ENCODE measurements at places on chromosomes 3 and 15.

DNA sequence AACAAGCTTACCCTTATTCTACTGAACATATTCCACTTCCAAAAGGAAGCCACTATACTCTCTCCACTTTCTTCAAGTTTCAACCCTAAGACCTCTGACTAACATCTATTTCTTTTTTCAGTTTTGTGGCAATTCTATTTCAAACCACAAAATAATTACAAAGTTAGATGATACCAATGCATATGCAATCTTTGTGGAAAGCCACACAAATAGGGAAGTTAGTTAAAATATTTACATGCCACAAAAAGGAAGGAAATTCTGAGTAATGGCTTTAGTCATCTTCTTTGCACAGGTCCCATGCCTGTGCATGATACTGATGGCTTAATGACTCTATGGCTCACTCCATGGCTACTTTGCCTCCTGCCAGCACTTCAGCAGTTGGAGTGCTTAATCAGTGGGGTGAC is 57.0 kb upstream of the MCTP2 start:
- DNase-seq = no peak

GRCh38 chr3:170643831-170644230 is 58.0 kb upstream of the SLC7A14 start:
- DNase-seq = no peak

- no peak for DNase-seq
These were observed 137.3 kb upstream of the UBE2E1 start for GRCh38 chr3:23668430-23668904.

DNA sequence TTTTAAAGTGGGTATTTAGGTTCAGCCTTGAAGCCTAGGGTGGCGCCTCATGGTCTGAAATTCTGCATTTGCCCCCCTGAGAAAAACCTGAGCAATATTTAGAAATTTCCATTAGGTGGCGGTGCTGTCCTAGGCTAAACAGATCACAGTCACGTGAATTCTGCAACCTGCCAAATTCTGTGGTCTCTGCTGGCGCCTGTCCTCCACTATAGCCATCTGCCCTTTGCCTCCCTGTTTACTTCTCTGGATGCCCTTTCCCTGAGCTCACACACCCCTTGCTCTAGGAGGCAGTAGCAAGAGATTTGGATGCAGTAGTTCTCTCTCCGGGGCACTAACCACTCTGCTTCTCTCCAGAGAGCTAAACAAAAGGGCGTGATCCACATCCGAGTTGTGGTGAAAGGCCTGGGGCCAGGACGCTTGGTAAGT is 9.1 kb downstream of the MRPS11 start:
- no peak for DNase-seq

- DNase-seq = no peak
These were observed 100.9 kb upstream of the TLE3 start for GRCh38 chr15:70198441-70199123.

DNA sequence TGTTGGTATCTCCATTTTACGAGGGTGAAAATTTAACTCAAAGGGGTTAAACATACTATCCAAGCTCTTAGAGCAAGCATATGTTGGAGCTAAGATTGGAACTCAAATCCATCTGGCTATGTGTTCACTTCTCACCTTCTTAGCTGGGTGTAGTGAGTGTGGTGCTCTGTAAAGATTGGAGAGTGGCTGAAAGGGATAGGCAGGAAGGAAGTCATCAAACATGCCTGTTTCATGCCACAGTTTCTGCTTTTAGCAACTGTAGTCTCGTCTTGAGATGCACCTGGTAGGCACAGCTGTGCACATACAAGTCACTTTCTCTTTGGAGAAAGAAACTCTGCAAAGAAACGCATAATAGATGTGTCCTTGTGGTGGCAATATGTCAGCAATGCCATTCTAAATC is 189.1 kb upstream of the MDFIC2 start:
- no peak for DNase-seq

GRCh38 chr3:197714251-197714650 is 22.5 kb downstream of the RUBCN start:
- no peak for DNase-seq

GRCh38 chr3:33989229-33989628 is 190.8 kb downstream of the PDCD6IP start:
- DNase-seq = no peak

DNA sequence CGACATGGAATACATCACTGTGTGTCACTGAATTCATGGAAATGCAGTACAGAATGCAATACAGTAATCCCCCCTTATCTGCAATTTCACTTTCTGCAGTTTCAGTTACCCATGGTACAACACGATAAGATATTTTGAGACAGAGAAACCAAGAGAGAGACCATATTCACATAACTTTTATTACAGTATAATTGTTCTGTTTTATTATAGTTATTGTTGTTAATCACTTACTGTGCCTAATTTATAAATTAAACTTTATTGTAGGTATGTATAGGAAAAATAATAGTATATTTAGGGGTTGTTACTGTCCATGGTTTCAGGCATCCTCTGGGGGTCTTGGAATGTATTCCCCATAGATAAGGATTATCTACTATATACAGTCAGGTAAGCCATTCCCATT is 61.8 kb downstream of the MBNL1 start:
- DNase-seq = no peak

- DNase-seq = no peak
These were observed 36.6 kb downstream of the BUB1B start for GRCh38 chr15:40197434-40197833.

DNA sequence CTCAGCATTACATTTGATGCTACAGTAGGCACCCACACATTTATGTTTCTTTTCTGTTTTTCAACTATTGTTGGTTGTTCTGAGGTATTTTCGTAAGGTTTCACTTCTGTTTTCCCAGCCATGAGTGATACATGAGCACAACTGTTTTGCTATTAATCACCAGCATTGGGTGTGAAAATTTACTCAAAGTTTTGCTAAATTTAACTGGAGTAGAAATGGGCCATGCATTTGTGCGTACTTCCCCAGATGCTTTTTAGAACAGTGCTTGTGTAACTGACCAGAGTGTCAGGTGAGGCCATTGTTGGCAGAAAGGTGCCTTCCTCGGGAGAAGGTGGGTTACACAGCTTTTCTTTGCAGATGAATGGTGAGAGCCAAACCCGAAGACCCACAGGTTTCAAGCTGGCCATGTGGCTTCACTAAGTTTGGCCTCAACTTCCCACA is 70.4 kb downstream of the ST6GAL1 start:
- no peak for DNase-seq

GRCh38 chr3:98843266-98843959 is 58.1 kb downstream of the DCBLD2 start:
- DNase-seq = no peak

GRCh38 chr3:122318620-122319019 is 6.4 kb upstream of the CSTA start:
- no peak for DNase-seq

- DNase-seq = no peak
These were observed 41.0 kb downstream of the DGKG start for GRCh38 chr3:186320862-186321568.

GRCh38 chr3:71442652-71443042 is 140.9 kb downstream of the FOXP1 start:
- DNase-seq = no peak

GRCh38 chr3:13042127-13042701 is 31.0 kb downstream of the IQSEC1 start:
- DNase-seq = no peak

DNA sequence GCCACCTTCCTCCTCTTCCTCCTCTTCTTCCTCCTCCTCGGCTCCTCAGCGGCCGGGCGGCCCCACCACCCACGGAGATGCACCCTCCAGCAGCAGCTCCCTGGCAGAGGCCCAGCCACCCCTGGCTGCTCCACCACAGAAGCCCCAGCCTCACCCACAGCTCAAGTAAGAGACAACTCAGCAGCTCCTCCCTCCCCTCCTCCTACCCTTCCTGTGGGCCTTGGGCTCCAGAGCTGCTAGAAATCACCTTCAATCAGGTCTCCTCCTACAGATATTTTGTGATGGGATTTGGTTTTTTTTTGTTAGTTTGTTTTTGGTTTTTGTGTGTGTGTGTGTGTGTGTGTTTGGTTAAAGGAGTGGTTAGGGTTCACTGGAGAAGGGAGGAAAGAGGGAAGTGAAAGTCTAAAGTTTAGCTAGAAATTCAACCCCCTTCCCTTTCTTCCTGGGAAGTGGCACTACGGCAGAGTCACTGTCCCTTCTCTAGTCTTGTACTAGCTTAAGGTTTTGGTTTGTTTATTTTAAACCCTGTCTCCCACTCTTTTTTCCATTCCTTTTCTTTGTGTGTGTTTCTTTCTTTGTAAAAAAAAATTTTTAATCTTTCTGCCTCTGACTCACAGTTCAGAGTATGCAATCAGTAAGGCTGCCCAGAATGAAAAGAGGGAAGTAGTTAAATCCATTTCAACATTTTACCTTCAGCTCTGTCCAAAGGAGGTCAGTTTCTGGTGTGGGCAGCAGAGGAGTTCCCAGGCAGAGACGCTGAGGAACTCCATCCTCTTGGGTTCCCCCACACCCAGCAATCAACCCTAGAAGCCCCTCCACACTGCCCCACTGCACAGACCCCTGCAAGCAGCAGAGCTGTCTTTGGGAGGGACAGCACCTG is 29.0 kb upstream of the TIMP4 start:
- DNase-seq = no peak

GRCh38 chr15:72237029-72237852 is 6.3 kb upstream of the PKM start:
- no peak for DNase-seq

GRCh38 chr15:95715116-95715903 is 615.2 kb upstream of the NR2F2 start:
- no peak for DNase-seq

GRCh38 chr15:71532994-71533393 is 277.4 kb upstream of the NR2E3 start:
- no peak for DNase-seq

GRCh38 chr3:67109651-67110204 is 111.6 kb downstream of the KBTBD8 start:
- DNase-seq = no peak

DNA sequence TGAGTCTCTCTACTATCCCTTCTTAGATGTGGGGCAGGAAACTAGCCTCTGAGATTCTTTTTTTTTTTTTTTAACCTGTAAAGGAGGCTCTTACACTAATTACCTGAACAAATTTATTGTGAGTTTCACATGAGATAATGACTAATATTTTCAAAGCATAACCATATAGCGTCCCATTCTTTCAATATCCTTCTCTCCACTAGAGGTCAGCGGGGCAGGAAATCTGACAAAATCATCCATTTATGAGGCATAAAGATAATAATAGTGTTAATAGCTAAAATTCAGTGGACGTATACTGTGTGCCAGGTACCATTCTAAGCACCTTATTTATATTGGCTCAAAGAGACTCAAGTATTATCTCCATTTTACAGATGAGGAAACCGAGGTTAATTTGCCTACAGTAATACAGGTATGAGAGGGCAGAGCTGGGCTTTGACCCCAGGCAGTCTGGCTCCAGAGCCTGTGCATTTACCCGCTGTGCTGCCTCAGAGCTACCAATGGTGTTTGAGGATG is 16.3 kb upstream of the SMAD6 start:
- DNase-seq = no peak

- DNase-seq = no peak
These were observed 210.0 kb upstream of the TOPAZ1 start for GRCh38 chr3:44031387-44032380.
